ENCODE measurements at places on chromosomes 6 and 20. TPM values are rescaled to one million over a fixed set of nuclear protein-coding genes. Genes with fewer than 3 reads are reported as not detected.

The TAGAP gene
- 2.9 TPM for total RNA-seq

GRCh38 chr6:167543602-167544497, 219.0 kb downstream of the TTLL2 start:
- DNase-seq: no peak

DNA sequence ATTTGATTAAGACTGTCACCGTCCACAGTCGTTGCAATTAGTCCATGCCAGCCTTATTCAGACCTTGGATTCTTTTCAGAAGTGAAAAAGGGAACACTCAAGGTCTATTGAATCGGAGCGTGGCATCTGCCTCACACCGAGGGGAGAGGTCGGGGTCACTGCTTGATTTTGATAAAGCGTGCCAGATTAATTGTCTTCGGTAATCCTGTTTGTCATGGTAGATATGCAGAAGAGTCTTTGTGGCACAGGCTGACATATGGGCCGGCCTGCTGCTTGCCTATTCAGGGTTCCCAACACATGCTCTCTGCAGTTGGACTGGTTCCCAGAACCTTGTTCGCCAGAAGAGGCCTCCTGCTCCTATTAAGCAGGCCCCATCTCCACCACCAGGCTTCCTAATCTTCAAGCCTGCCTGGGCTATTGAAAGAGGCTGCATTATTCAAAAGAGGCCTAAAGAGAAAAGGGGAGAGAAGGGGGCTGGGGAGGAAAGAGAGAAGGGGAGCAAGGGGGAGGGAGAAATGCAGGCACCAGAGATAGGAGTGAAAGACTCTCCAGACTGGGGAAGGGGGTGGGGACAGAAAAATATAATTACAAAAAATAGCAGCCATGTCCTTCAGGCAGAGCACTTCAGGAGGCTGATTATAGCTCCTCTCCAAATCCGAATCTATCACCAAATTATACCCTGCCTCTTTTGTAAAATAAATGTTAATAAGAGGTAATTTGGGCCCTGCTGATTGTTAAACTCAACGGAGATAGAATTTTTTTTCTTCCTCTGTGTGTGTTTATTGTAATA, 611.3 kb downstream of the HDGFL1 start:
- DNase-seq: no peak

The CLDN20 gene
- not detected for total RNA-seq

DNA sequence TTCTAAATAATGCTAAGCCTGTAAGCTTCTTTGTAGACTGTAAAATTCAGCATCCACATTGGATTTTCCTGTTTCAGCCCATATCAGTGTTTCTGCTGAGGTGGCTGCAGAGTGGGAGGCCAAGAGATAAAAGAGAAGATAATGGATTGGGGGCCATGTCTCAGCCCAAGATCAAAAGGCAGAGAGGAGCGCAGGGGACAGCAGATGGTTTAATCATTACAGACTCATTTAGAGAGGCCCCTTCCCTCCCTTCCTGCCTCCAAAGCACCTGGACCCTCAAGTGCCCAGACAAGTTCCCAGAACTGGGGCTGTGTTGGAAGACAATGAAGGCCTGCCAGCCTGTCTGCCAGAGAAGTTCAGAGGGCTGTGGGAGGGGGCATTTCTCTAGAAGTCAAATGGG, 20.4 kb upstream of the CTNNBL1 start:
- no peak for DNase-seq

DNA sequence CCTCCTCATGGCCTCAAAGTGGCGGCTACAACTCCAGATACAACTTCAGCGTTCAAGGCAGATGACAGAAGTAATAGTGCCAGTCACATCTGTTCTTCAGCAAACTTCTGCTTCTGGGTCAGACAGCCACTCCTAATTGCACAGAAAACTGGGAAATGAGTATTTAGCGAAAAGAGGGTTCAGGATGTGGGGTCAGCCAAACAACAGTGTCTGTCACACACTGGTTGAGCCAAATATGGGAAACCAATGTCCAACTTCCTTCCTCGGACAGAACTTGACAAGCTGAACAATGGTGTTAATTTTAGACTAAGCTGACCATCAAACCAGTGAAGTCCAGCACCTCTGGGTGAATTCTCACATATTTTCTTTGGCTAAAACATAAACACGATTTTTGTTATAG, 22.1 kb downstream of the NUDT3 start:
- no peak for DNase-seq

- no peak for DNase-seq
These were observed 8.7 kb downstream of the JAG1 start for GRCh38 chr20:10665027-10665561.

DNA sequence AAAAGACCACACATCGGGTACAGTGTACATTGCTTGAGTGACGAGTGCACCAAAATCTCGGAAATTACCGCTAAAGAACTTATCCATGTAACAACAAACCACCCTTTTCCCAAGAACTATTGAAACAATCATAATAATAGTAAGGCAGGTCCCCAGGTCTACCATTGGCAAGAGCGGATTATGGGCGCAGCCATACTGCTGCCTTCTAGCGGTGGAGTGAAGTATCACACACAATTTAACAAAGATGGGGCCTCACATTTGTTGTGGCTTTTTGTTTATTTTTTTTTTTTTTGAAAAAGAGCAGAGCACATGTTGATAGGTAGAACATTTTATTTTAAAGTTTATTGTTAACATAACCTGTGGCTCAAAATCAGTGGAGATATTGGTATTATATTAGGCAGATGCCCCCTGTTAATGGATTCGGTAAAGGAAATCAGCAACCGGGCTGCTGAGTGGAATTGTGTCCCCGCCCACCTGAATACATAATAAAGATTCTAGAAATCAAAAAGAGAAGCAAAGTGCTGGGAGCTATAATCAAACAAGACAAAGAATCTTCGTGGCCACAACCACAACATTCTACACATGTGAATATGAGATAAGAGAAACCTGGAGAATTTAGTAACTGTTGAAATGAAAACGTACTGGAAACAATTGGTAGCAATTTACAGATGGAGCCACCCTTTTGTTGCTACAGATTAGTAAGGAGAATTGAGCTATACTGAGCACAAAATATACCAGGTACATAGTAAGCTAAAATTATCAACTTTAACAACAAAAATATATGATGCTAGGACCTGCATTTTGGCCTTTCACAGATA, 94.2 kb upstream of the EXOC2 start:
- DNase-seq: no peak

The RBM24 gene
- 2.5 TPM for total RNA-seq

GRCh38 chr6:74956559-74957428, 249.1 kb downstream of the COL12A1 start:
- no peak for DNase-seq

The SDHAF4 gene
- total RNA-seq: 12.6 TPM

DNA sequence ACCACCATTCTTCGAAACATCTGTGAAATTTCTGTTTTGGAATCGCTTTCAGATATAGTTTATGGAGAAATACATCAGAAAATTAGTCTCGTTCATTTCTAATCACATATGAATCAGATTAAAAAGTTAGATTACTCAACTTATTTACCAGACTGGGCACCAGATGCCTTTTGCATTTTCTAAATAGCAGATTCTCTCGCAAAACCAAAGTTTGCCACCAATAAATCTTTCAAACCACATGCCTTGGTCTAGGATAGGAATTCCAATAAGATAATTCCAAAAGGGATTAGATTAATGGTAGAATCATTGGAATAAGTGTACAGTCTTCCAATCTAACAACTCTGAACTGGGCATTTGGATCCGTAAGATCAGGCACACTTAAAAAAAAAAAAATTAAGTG, 160.4 kb upstream of the TAB2 start:
- no peak for DNase-seq

DNA sequence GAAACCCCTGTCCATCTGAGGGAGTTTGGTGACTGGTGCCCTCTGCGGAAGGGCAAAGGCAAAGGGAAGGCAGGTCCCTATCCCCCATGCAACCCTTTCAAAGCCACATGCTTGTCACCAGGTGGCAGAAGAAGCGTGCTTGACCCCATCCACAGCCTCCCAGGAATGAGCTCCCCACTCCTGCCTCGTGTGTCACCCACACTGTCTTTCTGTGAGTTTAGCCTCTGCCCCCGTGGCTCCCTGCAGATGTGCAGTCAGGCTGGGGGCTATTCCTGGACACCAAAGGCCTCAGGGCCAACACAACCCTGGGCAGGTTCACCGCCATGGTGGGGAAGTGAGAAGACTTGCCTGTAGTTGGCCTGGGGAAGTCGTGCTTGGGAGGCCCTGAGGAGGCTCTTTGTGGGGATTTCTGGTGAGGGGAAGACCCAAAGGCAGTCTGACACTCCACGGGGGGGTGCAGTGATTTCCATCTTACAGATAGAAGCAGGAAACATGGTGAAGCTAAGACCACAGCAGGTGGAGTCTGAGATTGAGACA, 16.6 kb upstream of the PCMTD2 start:
- no peak for DNase-seq
